ENCODE measurements at places on chromosomes 12 and 14.

- DNase-seq, result peak; percentile 67
Measured at GRCh38 chr12:92987362-92987761, 58.3 kb upstream of the EEA1 start.

- no peak for DNase-seq
Measured at GRCh38 chr12:22474970-22475720, 69.2 kb downstream of the C2CD5 start.

GRCh38 chr12:84741692-84742091, 170.9 kb downstream of the SLC6A15 start:
- no peak for DNase-seq

DNA sequence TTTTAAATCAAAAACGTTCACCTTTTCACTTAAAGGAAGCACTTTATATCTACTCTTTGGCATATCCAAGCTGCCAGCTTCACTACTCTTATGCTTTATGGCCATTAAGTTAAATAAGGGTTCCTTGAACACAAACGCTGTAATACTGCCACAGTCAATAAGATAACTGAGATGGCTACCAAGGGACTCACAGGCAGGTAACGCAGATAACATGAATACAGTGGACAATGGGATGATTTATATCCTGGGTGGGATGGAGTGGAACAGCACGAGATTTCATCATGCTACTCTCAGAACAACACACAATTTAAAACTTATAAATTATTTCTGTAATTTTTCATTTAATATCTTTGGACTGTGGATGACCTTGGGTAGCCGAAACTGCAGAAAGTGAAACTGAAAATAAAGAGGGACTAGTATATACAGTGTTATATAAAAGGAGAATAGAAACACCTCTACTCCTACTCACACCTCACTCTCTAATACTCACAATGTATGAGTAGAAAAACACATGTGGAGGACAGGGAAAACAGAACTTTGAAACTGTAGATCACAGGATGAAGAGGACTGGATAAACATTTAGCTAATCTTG, 367.3 kb downstream of the C12orf50 start:
- DNase-seq, result no peak

- DNase-seq, result no peak
Measured at GRCh38 chr14:59362513-59362912, 102.7 kb downstream of the GPR135 start.

- DNase-seq, result no peak
Measured at GRCh38 chr14:70696026-70696425, 54.3 kb downstream of the TTC9 start.

Measured in AML-193 (cell line).